Activated CD4-positive, alpha-beta T cell treated with anti-CD3 and anti-CD28 coated beads, Interleukin-2, amount 50 U/mL, for 24 hours (primary cell): ENCODE measurements at places on chromosomes 16 and 17.

DNA sequence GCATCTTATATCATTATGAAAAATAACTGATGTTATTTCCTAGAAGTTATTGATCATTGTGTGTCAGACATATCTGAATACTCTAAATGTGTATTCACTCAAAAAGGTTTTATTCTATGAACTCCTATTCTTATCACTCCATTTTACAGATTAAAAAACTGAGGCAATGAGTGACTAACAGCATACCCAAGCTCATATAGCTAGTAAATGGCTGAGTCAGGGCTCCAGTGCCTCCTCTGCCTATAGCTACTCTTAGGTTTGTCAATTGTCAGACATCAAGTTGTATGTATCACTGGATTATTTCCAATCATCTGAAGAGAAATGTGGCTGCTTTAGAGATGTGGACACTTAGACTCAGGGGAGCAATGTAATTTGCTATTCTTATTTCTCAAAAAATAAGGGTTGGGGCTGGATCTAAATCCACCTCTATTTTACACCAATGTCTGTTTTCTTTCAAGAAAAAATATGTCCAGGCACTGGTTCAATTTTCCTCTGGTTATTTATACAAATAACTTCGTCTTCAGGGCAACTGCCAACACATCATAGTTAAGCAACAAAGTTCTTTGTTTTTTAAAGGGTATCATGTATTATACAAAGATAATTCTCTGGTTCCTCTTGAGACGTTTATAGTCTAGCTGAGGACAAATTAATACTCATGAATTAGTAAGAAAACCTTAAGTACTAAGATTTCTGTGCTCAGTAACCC lies 328.9 kb upstream of the MAF start:
- DNase-seq = no peak

GRCh38 chr16:66513111-66513723 lies 36.7 kb downstream of the TK2 start:
- no peak for DNase-seq

- no peak for DNase-seq
Observed at GRCh38 chr16:1340730-1341494, 7.5 kb downstream of the BAIAP3 start.

DNA sequence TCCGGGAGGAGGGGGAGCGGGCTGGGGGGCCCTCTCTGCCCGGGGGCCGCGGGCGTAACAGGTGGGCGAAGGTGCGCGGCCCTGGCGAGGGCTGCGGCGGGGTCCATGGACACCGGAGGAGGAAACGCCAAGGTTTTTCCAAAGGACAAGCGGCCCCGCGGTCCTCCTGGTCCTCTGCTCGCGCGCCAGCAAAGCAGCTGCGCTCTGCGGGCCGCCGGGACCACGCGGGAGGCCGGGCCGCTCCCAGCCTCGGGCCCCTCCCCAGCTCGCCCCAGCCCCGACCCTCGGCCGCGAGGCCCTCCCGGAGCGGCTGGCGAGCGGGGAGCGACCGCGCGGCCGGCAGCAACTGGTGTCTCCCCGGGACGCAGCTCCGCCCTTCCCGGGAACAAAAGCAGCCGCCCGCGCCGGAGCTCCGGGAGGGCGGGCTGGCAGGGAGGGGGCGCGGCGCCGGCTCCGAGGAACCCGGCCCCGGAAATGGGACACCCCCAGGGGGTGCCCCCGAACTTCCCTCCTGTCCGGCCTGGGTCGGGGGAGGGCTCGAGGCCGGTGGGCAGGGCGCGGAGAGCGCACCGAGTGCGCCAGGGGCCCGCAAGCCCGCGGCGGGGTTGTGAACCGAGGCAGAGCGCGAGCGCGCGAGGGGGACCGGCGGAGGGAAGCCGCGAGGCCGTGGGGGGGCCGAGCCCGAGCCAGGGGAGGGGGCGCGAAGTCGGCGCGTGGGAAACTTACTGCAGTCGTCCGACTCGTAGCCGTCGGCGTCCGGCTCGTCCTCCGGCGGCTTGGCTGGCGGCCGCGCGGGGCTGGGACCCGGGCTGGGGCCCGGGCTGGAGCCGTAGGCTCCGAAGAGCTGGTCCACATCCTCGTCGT lies 837 bp downstream of the DOC2B start:
- DNase-seq = no peak

DNA sequence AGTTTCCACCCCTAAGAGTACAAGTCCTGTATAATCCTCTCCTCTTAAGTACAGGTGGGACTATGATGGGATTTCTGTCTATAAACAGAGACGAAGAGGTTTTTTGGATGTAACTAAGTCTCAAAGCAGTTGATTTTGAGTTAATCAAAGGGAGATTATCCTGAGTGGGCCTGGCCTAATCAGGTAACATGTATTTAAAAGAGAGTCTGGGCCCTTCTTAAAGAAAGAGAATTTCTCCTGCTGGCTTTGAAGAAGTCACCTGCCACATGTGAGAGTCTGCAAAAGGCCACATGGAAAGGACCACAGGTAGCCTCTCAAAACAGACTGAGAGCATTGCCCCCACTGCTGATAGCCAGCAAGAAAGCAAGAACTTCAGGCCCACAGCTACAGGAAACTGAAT lies 142.3 kb downstream of the IRX5 start:
- no peak for DNase-seq

DNA sequence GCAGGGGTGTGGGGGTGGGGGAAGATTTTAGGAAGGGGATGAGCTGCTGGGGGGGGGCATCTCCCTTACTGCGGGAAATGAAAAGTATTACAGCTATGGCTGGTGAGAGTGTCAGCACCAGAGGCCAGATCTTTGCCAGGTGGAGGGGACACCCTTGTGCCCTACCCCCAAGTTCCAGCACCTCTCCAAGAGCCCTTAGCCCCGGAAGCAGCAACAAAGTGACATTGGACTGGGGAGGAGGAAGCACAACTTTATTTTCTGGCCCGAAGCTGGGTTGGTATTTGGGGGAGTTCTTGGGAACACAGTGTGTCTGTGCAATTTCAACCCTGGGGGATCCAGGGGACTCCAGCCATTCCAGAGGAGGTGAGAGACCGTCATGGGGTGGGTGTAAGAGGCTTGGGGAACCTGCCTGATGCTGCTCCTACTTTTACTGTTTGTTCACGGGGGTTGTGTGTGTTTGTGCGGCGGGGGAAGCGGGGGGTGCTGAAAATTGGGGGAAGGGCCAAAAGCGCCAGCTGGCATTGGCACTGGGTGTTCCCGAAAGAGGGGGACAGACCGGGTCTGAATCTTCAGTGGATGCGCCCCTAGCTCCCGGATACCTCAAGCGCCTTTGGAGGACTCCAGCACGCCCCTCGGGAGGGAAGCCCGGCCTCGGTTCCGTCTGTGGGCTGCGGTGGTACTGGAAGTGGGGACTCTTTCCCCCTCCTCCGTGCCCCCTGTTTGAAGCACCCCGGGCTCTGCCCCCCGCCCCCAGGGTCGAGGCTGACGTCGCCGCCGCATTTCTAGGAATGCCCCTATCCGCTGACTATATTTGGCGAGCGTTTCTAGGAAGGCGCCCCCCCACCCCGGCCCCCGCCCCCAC lies 230.3 kb downstream of the MRTFB start:
- DNase-seq = no peak
